ENCODE measurements at places on chromosomes 7 and 10.

DNA sequence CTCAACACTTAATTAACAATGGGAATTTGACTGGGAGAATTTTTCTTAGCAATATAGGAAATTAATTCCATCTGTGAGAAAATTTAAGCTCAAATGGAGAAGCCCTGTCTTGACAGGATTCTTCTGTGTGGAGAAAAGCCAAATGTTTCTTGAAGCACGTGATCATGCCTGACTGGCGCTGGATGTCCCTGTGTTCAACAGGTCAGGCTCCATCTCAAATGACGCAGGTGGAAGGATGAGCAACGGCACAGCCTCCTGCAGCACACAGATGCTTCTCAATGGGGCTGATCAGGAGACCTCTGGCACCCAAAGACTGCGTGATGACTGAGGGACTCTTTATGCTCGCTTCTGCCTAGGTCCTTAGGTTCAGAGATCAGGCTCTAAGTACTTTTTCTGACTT, 143.8 kb downstream of the RSU1 start:
- no peak for DNase-seq

GRCh38 chr7:44392618-44393010, 67.2 kb upstream of the CAMK2B start:
- DNase-seq, result no peak

DNA sequence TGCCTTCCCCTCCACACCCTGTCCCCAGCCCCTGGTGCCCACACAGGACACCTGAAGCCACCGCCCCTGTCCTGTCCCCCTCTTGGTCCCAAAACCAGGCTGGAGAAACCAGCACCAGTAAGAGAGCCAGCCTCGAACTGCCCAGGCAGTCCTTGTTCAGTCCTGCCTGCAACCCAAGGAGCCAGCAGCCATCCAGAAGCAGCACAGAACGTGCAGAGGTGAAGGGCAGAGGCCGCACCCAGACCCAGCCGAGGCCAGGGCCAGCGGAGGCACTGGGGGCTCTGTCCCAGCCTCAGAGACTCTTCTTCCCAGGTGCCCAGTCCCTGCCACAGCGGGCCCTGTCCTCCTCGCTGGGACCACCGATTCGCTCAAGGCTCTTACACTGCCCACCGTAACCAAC, 23.3 kb upstream of the CNPY1 start:
- DNase-seq, result no peak

- no peak for DNase-seq
Measured at GRCh38 chr10:100483876-100484666, 21.3 kb downstream of the WNT8B start.

DNA sequence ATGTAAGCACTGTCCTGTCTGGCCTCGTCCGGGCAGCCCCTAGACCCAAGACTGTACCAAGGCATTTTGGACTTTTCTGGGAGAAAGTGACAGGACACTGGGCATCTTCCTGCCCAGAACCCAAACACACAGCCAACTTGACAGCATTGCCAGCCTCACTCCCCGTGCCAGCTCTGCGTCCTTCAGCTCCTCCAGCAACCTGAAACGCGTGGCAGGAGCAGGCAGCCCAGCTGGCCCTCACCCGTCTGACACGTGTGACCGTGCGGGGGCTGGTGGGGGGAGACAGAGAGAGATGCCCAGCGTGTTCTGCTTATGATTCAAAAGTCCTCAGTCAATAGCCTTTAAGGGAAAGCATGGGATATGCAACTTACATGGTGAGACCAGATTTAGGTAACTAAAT, 50.3 kb upstream of the SLC29A3 start:
- DNase-seq, result no peak

DNA sequence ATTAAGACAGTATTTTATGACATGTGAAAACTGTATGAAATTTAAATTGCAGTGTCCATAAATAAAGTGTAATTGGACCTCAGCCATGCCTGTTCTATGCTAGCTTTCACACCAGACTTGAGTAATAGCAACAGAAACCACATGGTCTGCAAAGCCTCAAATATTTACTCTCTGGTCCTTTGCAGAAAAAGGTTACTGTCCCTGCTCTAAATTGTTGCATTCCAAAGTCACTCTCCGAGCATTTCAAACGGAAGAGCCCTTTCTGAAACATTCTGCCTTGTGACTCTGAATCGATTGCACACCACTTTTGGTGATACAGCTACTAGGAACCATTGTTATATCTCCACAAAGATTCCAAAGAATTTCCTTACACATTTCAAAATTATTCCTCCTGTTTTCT, 81.0 kb upstream of the STK17A start:
- peak; percentile 72 for DNase-seq

DNA sequence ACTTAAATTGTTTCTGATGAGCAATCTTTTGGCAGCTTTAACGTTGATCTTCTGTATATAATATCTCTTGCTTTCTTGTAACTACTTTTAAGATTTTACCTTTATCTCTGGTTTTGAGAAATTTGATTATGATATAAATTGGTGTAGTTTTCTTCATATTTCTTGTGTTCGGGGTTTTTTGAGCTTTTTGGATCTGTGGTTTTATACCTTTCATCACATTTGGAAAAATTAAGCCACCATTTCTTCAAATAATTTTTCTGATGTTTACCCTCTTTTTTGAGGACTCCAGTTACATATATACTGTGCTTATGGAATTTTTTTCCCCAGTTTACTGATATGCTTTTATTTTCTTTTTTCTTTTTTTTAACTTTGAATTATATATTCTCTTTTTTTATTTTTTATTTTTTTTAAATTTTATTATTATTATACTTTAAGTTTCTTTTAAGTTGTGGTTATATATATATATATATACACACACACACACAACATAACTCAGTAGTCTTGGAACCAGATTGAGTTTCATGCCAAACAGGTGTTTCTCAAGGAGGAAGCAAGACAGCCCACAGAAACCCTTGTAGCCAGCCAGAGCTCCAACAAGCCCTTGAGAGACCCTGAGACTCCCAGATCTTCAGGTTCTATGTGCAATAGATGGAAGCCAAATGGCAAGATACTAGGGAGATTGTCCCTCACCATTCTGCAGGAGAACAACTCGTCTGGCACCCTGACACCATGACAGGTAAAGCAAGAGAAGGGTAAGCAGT, 27.5 kb upstream of the NME8 start:
- DNase-seq, result no peak

Measured in astrocyte of the hippocampus (primary cell).